ENCODE measurements at places on chromosomes 1 and 21.
A peak's percentile ranks its signal among the peaks of the same experiment; 100 is the strongest.

GRCh38 chr1:29707796-29708195, 471.5 kb downstream of the PTPRU start:
- no peak for DNase-seq

DNA sequence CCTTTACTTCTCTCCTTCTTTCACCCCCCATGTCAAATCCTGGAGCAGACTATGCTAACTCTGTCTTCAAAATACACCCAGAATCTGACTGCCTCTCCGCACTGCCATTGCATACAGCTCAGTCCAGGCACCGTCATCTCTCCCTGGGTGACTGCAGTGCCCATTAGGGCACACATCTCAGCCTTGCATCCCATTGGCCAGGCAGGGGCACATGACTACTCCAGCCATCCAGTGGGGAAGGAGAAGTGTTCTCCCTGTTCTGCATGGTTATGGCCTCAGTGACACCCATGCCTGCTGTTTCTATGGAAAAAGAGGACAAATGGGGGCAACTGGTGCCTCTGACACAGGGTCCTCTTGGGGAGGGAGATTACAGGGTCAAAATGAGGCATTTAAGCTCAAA, 270.5 kb downstream of the MATN1 start:
- DNase-seq: no peak

DNA sequence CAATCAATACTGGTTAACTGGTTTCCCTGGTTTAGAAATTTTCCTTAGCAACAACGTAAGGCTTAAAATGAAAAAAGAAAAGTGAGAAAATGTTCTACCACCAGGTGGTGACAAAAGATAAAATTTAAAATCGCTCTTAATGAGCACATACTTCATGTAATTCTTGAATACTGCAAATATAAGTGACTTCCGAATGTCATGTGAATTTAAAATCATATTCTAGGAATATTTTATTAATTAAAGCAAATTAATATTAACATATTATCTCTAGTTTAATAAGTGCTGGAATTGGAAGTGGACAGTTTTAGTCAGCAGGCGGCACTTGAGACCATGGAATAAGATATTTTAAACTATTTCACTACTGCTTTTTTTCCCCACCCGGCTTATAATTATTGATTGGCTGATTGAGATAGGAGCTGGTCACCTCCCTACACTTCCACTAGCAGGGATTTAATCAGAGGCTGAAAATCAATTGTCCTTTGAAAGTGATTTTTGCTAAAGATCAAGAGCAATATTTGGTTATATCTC, 5.0 kb upstream of the ADAMTS1 start:
- DNase-seq: no peak

GRCh38 chr1:16076031-16076864, 2.8 kb upstream of the FAM131C start:
- no peak for DNase-seq

DNA sequence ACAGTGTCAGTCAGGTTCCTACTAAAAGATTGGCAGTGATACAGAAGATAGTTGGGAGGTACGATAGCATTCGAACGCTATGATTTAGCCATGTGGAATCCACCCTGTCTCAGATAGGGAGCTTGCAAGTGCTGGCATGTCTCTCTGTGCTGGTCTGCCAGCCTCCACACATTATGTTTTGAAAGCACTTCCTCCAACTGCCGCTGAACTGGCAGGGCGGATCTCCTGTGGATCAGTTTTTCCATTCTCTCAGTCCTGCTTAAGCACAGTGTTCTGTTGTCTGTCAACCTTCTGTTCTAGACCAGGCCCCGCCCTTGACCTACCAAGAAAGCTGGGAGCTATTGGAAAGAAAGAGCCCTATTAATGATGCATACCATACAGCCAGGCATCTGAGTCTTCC, 65.5 kb upstream of the PALMD start:
- DNase-seq: no peak

DNA sequence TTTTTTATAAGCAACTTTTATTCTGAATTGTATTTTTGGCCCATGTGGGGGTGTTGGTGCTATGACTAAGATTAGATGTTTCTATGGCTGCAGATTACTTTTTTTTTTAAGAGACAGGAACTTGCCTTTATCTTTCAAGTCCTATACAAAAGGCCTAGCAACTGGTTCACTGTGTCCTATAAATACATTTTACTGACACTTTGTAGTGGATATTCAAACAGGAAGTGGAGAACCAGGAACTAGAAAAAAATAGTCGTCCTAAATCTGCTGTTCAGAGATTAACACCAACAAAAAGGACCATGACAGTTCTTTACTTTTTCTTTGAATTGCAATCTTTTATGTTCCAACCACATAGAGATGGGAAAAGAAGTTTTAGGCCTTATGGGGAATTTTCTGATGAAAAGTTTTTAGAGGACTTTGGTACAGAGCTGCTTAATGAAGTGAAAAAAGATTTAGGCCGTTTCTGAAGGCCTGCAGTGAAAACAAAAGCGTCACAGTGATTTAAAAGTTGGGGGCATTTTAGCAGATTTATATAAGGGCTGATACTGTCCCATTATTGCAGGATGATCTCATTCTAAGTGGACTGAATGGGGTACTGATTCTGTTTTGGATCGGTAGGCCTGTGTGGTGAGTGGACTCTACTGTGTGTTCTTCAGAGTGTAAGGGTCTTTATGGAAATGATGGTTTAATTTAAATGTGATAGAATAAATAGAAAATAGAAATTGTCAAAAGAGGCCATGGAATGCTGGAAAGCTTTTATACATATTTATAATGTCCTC, 136.4 kb upstream of the DEPDC1 start:
- no peak for DNase-seq

DNA sequence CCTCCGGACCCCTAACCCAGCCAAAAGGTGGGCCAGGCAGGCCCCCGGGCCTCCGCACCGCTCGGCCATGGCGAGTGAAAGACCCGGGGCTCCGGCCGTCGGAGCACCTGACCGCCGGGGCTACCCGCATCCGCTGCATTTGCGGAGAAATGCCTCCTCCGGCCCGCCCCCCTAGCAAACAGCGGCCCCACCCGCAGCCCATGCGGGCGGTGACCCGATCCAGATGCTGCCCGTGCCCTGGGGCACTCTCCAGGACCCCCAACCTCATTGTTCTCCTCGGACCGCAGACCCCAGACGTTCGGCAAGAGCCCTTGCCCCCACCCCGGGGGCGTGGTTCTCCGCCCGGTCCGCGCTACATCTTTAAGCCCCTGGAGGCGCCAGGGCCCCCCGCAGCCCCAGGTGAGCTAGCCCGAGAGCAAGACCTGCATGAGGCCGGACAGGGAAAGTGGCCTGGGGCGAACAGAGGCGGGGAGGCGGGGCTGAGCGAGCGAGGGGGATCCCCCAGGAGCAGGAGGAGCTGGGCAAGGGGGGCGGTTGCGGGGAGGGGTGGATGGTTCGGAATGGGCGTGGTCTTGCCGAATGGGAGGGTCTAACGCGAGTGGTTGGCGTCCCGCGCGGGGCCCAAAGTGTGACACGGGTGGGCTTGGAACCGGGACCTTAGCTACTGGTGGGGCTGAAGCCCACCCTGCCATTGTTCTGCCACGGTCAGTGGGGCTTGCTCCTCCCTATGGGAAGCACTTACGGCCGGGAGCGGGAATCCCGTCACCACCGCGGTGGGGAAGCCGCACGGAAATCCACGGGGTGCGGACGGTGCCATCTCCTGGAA, 6.3 kb upstream of the CRYBG2 start:
- peak; percentile 52 for DNase-seq

GRCh38 chr1:16367258-16367967, 371 bp downstream of the SZRD1 start:
- peak; percentile 85 for DNase-seq

- DNase-seq: no peak
Observed at GRCh38 chr1:71885171-71885570, 397.2 kb downstream of the NEGR1 start.

GRCh38 chr1:113519556-113519955, 129.2 kb downstream of the MAGI3 start:
- no peak for DNase-seq

DNA sequence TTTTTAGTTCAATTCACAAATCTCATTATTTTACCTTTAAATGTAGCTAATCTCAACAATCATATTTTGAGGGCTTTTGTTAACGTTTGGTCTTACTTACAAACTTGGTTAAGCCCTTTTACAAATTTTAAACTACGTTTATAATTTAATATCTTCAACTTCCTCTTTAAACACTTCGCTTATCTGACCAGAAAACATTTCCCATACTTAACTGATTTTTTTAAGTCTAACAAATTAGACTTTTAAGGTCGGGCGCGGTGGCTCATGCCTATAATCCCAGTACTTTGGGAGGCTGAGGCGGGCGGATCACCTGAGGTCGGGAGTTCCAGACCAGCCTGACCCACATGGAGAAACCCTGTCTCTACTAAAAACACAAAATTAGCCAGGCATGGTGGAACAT, 300.9 kb downstream of the LMX1A start:
- DNase-seq: no peak

GRCh38 chr1:32247452-32247851, 430 bp downstream of the FAM167B start:
- no peak for DNase-seq

DNA sequence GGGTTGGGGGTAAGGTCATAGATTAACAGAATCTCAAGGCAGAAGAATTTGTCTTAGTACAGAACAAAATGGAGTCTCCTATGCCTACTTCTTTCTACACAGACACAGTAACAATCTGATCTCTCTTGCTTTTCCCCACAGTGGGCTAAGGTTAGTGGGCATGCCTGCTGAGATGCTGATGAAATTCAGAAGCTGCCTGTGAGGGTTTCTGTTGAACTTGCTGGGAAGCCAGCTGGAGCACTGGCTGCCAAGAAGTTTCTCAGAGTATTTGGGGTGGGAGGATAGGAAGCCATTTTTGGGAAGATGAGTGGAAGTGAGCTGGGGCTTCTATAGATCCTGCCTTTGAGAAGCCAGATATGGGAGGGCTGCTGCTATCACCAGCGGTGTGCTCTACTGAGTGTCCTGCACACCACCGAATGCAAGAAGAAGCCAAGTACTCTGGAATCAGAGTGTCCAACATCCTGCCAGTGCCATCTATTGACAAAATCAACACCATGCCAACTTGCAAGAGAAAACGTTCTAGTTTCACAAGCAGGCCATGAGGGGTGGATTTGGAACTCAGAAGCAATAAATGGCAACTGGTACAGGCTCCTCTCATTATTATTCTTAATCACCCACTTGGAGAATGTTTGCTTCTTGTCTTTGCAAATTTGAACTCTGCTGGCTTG, 102.7 kb downstream of the PTPRU start:
- DNase-seq: no peak

GRCh38 chr1:185449378-185450059, 132.5 kb upstream of the IVNS1ABP start:
- no peak for DNase-seq

DNA sequence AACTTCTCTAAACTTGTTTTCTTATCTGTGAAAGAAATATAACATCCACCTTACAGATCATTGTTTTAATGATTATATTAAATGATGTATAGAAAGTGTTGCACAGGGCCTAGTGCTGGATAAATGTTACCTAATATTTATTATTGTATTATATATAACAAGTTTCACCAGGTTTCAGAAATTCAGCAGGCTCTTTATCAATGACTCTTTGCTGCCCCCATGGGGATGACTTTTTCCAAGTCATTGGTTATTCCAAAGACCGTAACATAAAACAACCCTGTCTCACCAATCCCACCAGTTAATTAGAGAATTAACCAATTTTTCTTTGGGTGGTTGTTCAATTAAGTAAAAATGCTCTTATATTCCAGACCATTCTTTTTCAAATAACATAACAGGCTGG, 7.3 kb upstream of the DEDD start:
- peak; percentile 48 for DNase-seq

DNA sequence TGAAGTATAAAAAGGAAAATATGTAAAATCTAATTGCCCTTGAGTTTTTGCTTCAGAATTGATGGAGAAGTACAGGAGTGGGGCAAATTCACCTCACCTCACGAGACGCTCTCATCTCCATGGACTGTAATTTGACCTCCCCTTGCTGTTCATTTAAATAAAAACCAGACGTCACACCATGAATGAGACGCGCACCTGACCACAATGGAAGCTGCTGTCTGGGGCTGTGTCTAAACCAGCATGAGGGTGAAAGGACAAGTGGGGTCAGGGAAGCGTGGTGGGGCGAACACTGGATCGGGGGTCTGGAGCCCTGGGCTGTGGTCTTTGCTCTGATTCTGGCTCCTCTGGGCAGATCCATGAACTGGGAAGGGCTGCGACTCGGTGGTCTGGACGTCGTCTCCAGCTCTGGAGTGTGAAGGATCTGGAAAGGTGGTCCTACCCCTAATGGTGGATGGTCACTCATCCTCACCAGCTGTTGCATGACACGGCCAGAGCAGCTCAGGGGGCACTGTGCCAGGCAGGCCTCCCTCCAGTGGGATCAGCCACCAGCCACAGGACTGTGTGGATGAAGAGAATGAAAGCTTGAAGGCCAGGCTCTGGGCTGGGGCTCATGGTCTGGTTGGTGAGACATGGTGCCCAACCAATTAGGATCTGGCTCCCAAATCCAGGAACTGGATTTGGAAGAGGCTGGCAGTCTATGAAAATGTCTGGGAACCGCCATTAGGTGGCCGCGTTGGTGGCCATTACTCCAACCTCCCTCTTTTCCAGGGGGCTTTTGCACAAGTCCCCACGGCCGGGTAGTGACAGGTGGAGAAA, 728.6 kb downstream of the PTPRU start:
- DNase-seq: no peak

DNA sequence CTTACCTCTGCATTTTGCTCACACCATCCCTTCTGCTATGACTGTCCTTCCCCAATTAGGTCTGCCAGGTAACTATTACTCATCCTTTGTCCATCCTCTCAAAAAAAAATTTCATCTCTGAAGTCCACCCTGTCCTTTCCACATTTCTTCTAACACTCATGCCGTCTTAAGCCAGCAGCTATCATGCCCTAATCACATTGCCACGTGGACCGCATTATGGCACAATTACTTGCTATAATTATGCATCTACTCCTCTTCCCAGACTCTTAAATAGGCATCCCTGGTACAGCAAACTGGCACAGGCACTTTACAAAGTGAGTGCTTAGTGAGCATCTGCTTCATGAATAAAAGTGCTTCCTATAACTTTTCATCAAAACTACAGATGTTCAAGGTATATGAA, 295.4 kb upstream of the ESRRG start:
- no peak for DNase-seq

GRCh38 chr1:8323706-8324105, 5.8 kb downstream of the SLC45A1 start:
- DNase-seq: no peak

DNA sequence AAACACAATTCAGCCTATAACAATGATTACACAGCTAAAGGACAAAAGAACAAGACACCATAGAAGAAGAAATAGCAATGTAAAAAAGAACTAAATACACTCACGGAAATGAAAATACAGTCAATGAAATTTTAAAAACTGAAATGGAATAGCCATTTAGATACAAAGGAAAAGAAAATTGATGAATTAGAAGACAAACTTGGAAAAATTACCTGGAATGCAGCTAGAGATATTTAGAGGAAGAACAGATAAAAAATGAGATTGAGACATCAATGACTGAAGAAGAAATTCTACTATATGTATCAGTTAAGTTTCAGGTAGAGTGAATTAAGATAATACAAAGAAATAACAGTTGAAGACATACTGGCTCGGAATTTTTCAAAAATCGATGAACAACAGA, 430.4 kb upstream of the NR5A2 start:
- no peak for DNase-seq
